ENCODE measurements at places on chromosomes 3 and 15. TPM values are rescaled to one million over a fixed set of nuclear protein-coding genes. Genes with fewer than 3 reads are reported as not detected.

The PRSS50 gene
- total RNA-seq = 0.09 TPM

The DYNLT2B gene
- 20.4 TPM for total RNA-seq

The FGF12 gene
- total RNA-seq = not detected

DNA sequence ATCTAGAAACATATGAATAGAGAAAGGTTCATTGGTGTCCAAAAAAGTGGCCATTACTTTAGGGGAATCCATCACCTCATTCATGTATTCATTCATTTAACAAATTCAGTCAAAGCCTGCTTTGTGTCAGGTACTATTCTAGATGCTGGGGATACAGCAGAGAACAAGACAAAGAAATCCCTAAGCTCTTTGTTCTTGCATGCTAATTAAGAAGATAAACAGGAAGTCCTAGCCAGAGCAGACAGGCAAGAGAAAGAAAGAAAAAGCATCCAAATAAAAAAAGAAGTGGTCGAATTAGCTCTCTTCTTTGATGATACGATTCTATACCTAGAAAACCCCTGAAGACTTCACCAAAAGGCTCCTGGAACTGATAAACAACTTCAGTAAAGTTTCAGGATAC lies 12.4 kb upstream of the ZMAT3 start:
- no peak for DNase-seq

DNA sequence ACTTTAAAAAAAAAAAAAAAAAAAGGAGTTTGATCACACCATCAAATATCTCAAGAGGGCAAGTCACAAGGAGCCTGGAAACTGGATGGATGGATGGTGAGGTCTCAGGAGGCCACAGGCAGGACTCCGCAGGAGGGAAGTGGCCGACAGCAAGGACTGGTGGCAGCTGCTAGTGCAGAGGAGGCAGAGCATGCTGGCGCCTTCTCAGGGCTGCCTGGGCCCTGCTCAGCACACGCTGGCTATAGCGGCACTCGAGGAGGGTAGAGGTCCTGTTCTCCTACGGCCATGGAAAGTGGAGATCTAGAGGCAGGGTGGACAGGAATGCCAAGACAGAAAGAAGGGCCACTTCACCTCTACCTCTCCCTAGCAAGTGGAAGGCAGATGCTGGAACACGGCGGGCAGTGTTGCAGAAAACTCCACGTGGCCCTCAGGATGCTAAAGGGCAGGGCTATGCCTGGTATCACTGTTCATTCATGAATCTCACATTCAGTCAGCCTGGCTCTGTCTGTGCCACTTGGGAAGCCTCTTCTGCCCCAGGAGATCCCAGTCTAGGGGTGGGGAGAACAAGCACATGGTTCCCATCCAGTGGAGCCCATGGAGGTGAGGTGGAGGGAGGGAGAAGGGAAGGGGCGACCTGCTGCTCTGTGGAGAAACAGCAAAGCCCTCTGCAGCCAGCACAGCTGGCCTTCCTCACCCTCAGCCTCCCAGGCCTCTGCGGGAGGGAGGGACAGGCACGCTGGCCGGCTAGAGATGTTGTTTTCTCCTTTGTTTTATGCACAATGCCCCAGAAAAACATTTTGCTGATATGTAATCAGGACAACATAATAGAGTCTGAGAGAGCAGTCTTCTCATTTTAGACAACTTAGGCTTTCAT lies 71.0 kb downstream of the OXNAD1 start:
- DNase-seq = no peak

- no peak for DNase-seq
Measured at GRCh38 chr3:31343075-31343474, 189.7 kb upstream of the STT3B start.

DNA sequence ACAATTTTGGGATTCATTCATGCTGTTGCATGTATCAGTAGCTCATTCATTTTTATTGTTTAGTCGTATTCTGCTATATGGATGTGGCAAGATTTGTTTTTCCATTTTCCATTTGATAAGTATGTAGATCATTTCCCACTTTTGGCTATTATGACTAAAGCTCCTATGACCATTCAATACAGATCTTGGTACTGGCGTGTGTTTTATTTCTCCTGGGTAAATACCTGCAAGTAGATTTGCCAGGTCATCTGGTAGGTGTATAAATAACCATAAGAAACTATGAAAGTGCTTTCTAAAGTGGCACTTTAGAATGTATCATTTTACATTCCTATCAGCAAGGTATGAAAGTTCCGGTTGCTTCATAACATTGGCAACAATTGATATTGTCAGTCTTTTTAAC lies 124.6 kb downstream of the TNIK start:
- DNase-seq = no peak

DNA sequence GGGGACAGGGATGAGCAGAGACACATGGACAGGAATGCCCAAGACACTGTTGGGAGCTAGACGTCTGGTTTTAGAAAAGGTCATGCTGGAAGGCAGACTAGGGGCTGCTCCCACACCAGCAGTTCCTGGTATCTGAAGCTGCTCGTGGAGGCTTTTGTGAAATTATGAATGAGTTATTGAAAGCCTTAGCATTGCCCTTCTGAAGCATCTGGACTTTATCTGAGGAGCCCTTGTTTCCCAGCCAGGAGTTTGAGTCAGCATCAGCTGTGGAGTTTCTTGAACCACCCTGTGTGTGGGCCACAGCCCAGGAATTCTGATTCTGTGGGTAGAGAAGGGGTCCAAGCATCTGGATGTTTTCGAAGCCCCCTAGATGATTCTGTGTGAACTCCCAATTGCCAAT lies 258.7 kb downstream of the SLCO3A1 start:
- no peak for DNase-seq

DNA sequence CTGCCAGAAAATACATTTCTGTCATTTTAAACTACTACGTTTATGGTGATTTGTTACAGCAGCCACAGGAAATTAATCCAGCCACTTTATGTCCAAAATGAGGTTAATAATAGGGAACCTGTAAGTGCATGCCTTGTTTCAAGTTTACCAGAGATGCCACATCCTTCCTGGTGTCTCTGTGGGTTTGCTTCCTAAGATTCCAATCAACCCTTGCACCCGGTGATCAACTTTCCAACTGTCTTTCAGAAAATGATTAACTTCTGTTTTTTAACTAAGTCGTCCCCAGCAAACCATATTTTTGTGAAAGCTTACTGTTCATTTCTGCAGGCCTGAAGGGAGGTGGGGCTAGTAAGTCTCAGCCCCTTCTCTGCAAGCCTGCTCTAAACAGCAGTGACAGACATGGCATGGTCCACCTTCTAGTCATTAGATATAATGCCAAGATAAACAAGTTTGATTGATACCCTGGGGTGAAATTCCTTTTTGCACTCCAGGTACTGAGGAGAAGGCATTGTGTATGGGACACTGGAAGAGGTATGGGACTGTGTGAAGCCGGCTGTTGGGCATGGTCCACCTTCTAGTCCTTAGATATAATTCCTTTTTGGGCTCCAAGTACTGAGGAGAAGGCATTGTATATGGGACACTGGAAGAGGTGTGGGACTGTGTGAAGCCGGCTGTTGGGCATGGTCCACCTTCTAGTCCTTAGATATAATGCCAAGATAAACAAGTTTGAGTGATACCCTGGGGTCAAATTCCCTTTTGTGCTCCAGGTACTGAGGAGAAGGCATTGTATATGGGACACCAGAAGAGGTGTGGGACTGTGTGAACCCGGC lies 11.1 kb upstream of the TMC3 start:
- no peak for DNase-seq

GRCh38 chr15:50458348-50459112 lies 34.3 kb downstream of the USP8 start:
- no peak for DNase-seq

Data from activated T-cell treated with anti-CD3 and anti-CD28 coated beads, Interleukin-2, amount 50 U/mL, for 72 hours (primary cell).